PC-3 (cell line): ENCODE measurements at places on chromosomes 11 and 22.

- no peak for DNase-seq
Observed at GRCh38 chr22:46062971-46063631, 86.1 kb upstream of the WNT7B start.

GRCh38 chr11:134644476-134645456 lies 232.7 kb upstream of the B3GAT1 start:
- DNase-seq: no peak

- DNase-seq: no peak
Observed at GRCh38 chr22:35510951-35511350, 29.7 kb upstream of the RASD2 start.

DNA sequence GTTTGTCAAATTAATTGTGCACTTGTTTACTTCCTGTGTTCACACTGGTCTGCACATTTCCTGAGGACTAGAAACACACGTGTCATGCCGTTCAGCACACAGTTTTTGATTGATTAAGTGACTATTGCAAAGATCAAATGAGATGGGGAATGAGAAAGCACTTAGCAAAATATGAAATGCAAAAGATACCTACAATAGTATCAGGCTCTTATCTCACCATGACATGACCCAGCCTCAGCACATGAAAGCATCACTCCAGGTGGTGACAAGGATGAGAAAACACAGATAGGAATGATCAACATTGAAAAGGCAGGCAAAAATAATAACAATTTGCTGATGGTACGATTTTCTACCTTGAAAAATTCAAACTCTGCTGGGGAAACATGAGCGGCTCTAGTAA lies 42.1 kb upstream of the TP53I11 start:
- no peak for DNase-seq

GRCh38 chr11:84865257-84865656 lies 761.9 kb downstream of the DLG2 start:
- DNase-seq: peak; percentile 91
